Activated T-helper 1 cell treated with Interleukin-2 at 50 U/mL for 16 hours (primary cell): ENCODE measurements at places on chromosomes 6 and 20.

- DNase-seq, result no peak
Observed at GRCh38 chr6:47043286-47043685, 1.2 kb upstream of the ADGRF1 start.

- DNase-seq, result no peak
Observed at GRCh38 chr6:39195792-39196385, 33.4 kb downstream of the KCNK5 start.

DNA sequence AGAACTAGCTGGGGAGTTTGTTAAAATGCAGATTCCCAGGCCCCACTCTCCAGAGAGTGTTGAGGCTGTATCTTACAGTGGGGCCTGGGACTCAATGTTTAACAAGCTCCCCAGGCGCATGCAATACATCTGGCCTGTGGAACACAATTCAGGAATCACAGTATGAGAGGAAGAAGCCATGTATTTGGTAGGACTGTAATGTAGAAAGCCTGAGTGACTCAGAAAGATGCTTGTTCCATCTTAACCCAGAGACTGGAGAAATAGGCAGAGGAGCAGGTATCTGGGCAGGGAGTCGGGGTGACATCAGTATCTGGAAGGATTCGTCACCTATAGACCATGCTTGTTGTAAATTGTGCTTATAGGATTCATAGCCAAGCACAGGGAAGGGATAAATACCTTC, 90.5 kb downstream of the UNC5CL start:
- DNase-seq, result no peak

- DNase-seq, result no peak
Observed at GRCh38 chr20:45779011-45779915, 12.4 kb downstream of the WFDC3 start.

DNA sequence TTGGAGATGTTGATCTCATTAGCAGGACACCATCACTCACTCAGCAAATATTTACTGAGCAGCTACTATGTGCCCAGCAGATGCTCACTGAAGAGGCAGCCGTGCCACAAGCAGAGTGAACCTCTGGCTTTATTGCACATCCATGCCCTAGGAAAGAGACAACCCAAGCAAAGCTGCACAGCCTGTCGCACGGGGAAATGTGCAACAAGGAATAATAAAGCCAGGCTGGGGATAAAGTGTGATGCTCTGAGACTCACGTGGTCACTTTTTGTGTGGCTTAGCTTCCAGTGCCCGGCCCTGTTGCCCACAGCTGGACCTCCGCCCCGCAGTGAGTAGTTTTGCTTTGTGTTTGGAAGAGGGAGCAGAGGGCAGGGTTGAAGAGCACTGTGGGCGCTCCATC, 130.4 kb upstream of the CDH4 start:
- DNase-seq, result no peak

- DNase-seq, result no peak
Observed at GRCh38 chr6:167791091-167791779, 35.5 kb upstream of the AFDN start.

- DNase-seq, result no peak
Observed at GRCh38 chr6:136658711-136659110, 108.5 kb upstream of the MAP7 start.

DNA sequence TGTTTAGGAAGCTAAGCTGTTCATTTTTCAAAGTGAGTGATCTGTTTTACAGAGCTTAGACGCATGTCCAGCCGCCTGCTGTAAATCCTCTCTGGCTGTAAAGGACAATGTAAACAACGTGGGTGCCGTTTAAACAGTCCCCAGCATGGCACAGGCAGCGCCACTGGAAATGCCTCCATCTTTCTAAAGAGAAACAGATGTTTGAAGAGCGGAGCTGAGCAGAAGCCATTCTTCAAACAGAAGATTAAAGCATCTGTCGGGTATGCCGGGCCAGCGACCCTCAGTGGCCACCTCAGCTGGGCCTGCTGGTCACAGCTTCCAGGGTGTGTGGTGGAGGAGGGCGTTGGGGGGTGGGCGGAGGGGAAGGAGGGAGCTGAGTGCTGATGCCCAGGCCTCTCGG, 138.6 kb downstream of the ERMARD start:
- DNase-seq, result no peak

- no peak for DNase-seq
Observed at GRCh38 chr20:49476016-49476355, 6.5 kb downstream of the KCNB1 start.

GRCh38 chr6:15324427-15324985, 78.6 kb downstream of the JARID2 start:
- no peak for DNase-seq

GRCh38 chr6:146651482-146651863, 52.7 kb downstream of the ADGB start:
- DNase-seq, result no peak

DNA sequence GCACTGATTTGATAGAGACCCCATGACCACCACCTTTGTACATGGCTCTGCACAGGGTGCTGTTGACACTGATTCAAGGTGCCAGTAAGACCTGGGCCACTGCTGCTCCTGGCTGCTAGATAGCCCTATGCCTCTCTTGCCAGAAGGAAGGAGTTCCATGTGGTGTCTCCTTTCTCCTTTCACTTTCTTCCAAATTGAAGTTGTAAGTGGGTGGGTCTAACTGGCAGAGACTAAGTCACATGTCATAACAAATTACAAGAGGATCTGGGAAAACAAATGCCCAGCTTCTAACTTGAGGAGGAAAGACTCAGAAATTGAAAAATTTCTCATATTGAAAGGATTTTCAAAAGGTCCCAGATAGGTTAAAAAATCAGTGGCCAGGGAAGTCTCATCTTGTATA, 116.8 kb downstream of the TFAP2B start:
- DNase-seq, result no peak

GRCh38 chr6:166305562-166306117, 2.6 kb downstream of the PRR18 start:
- no peak for DNase-seq

- no peak for DNase-seq
Observed at GRCh38 chr6:170438861-170439260, 114.2 kb downstream of the PSMB1 start.

- no peak for DNase-seq
Observed at GRCh38 chr6:26033941-26034354, 53.3 kb upstream of the HFE start.

GRCh38 chr20:55649254-55649653, 356.1 kb downstream of the CBLN4 start:
- DNase-seq, result no peak

DNA sequence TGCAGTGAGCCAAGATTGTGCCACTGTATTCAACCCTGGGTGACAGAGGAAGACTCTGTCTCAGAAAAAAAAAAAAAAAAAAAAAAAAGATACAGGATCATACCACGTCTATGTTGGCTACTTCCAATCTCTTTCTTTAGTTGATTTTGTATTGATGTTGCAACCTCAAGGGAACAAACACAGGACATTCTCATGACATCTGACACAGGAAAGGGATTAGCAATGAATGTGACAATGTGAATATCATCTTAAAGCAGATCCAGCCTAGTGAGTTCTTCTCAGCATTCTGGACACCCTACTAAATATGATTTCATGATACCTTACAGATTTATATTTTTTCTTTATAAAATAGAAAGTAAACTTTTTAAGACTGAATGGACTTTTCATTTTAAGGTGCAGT, 580.3 kb downstream of the PRKN start:
- DNase-seq, result no peak

- no peak for DNase-seq
Observed at GRCh38 chr6:163354761-163355425, 59.6 kb upstream of the QKI start.

DNA sequence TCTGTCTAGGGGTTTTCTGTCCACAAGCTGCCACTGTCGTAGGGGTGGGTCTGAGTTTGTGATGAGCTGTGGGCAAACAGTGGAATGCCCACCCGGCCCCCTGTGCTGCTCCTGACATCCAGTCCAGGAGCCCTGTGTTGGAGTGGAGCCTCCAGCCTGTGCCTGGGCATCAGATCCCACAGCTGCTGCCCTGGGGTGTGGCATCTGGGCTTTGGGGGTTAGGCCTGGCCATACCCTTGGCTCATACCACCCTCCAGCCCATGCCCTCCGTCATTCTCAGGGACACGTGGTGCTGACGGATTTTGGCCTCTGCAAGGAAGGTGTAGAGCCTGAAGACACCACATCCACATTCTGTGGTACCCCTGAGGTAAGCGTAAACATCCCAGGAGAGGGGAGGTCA, 12.9 kb downstream of the SGK2 start:
- no peak for DNase-seq

DNA sequence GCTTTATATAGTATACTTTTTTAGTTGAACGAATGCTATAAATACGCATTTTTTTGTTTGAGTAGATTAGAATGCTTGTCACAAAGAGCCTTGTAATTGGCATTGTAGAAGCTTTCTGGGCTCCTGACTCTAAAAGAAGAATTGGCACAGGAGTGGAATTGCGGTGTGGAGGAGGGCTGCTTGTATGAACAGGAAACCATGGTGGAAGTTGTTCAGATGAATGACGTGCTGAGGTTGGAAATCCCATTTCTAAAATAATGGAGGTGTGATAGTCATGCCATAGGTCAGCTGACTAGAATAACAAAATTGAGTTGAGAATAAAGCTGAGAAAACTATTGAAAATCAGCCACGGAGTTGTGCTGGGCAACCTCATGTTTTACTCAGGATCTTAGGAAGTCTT, 174.9 kb downstream of the QKI start:
- DNase-seq, result no peak

DNA sequence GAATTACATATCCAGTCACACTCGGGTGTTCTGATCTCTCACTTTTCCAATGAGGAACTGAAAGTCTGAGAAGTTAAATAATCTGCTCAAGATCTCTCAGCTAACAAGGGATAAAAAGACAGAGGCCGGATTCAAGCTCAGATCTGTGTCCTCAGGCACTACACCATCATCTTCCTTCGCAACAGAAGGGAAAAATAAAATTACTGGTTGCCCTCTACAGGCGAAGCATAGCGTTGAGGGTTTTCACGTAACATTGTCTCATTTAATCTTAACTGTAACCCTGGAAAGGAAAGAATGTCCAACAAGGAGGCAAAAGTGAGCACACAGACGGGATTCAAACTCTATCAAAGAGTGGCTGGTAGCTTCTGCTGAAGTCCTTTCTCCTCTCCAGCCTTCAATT, 67.8 kb upstream of the ANKEF1 start:
- no peak for DNase-seq

GRCh38 chr6:63452125-63452524, 120.2 kb upstream of the LOC128125822 start:
- no peak for DNase-seq

DNA sequence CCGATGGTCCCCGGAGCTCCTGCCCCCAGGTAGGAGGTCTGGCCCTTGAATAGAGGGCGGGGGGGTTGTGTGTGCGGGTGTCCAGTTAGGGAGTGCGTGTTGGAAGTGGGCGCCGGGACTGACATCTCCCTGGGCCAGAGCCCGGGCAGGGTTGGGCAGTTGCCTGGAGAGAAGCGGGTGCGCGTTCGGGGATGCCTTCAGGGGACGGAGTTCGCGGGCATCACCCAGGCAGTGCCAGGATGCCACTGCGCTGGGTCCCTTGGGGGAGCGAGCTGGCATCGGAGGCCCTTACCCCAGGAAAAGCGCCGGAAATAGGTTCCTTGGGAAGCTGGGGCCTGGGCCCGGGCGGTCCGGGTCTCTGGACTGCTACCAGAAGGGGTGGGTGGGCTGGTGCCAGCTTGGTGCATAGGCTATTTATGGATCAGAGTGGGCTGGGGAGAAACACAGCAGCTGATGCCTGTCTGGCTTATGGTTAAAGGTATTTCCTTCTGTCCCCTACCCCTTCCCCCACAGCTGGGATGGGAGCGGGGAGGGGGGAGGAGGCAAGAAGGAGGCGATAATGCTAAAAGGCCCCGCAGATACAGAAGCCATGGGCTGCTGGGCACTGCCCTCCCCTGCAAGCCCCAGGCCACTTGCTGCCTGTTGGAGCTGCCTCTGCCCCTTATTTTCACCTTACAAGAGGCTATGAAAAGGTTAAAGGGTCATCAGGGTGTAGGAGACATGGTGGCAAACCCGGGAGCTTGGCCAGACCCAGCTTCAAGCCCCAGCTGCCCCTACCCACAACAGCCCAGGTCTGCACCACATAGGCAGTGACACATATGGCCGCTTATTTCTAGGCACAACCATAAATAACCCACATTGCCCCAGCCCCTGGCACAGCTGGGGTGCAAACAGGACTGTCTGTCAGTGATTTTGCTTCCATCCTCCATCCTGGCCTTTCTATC, 638 bp downstream of the PACSIN1 start:
- DNase-seq, result no peak

- no peak for DNase-seq
Observed at GRCh38 chr20:46523696-46524328, 10.5 kb upstream of the ZNF334 start.

DNA sequence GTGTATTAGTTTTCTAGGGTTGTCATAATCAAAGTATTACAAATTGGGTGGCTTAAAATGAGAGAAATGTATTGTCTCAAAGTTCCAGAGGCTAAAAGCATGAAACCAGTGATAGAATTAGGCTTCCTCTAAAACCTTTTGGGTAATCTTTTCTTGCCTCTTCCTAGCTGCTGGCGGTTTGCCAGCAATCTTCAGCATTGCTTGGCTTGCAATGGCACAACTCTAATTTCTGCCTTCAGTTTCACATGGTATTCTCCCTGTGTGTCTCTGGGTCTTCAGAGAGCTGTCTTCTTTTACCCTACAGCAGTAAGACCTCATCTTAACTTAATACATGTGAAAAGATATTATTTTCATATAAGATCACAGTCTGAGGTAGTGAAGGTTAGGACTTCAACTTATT, 479.1 kb upstream of the GJE1 start:
- no peak for DNase-seq

DNA sequence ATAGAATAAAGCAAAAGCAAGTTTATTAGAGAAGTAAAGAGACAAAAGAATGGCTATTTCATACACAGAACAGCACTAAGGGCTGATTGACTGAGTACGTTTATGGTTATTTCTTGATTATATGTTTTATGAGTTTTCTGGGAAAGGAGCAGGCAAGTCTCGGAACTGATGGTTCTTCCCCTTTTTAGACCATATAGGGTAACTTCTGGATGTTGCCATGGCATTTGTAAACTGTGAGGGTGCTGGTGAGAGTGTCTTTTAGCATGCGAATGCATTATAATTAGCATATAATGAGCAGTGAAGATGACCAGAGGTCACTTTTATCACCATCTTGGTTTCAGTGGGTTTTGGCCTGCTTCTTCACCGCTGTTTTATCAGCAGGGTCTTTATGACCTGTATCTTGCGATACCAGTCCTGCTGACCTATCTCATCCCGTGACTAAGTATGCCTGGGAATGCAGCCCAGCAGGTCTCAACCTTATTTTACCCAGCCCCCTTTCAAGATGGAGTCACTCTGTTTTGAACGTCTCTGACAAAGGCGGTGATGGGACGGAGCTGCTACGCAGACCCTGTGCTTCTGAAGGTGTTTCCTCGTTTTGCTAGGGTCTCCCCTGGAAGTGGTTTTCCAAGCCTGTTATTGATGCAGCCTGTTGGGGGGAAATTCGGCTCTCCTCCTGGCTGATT, 45.4 kb upstream of the BMP6 start:
- DNase-seq, result no peak

- DNase-seq, result no peak
Observed at GRCh38 chr6:5996714-5997419, 9.9 kb downstream of the NRN1 start.

GRCh38 chr6:128443553-128443952, 76.8 kb downstream of the PTPRK start:
- no peak for DNase-seq
